ENCODE measurements at places on chromosomes 16 and 17.
A peak's percentile ranks its signal among the peaks of the same experiment; 100 is the strongest.

DNA sequence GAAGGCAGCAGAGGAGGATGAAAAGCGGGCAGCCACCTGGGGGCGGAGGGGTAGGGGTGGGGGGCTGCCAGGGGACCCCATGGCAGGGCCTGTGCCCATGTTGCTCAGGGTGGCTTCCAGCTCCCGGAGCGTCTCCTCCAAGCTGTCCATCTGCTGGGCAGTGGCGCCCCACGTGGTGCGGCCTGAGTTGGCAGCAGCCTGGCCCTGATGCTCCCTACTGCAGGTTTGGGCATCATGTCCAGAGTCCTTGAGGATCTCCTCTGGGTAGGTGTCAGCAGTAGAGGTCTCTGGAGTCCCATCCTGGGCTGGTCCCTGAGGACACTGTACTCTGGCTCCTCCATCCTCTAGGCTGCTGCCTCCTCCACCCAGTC lies 60.9 kb downstream of the SRCIN1 start:
- DNase-seq = no peak

DNA sequence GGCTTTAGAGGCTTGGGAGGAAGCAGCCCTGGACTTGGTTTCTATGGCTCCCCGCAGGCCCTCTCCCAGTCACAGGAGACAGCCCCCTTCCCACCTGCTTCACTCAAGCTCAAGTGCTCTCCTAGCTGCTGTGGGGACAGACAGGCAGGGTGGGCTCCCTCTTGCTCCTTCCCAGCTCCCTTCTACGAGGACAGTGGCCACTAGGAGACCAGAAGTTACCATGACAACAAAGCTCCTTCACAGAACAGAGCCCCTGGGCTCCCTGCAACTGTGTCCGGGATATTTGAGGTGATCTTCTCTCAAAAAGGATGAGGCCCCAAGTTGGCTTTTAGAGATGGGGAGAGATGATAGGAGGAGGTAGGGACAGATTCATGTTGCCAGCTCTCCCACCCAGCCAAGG lies 116.3 kb downstream of the AMFR start:
- no peak for DNase-seq

DNA sequence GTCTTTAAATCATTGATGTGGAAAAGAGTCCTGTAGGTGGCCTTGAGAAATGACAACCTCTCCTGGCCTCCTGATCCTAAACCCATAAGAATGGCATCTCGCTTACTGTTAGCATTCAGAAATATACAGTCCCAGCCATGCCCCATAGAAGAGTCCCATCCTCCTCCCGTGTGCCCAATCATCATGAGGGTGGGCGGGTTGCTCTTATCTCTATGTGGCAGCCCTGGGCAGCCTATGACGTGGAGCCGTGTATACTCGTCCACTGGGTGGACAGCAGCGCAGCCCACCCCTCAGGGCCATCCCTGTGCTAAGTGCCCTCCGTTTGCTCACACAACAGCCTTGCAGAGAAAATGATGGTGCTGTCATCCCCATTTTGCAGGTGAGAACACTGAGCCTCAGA lies 105.3 kb downstream of the AMFR start:
- DNase-seq = no peak

GRCh38 chr16:88558457-88559442 lies 11.5 kb upstream of the ZC3H18 start:
- DNase-seq = no peak

DNA sequence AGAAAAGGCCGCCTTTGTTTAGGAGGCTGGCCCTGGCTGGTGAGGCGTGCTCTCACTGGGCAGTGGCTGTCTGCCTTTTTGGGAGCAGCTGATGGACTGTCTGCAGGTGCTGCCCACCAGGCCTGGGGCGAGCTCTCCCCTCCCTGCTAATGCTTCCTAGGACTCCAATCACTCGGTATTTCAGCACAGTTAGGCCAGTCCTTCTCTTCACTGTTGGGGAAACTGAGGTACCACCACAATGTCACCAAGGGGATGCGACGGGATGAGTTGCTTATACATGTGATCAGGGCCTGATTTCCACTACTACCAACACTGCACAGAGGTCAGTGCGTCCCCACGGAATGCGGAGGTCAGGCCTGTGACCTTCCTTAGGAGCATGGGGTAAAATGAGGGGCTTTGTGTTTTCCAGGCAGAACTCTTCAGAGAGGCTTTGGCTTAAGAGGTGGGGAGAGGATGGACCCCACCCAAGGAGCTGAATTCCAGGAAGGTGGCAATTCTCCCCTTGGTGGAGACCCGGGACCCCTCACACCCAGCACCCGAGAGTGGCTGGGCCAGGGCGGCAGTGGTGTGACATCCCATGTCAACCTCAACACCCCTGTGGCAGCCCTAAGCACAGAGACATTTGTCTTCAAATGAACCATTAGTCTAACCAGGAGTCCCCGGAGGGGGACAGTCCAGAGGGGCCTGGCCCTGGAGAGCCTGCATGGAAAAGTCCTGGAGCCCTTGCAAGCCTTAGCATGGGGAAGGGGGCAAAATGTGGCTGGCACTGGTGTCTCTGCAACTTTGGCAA lies 86.4 kb downstream of the N4BP1 start:
- DNase-seq = no peak

GRCh38 chr17:60863892-60864707 lies 186.4 kb downstream of the BCAS3 start:
- no peak for DNase-seq

DNA sequence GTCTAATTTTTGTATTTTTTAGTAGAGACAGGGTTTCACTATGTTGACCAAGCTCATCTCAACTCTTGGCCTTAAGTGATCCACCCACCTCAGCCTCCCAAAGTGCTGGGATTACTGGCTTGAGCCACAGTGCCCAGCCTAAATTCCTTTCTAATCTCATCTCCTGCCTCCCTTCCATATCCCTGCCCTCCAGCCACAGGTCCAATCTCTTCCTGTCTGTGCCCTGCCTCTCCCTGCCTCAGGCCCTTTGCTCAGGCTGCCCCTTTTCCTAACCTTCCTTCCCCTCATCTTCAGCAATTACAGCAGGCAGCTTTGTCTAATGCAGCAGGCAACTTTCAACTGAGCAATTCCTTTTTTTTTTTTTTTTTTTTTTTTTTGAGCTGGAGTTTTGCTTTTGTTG lies 46.8 kb downstream of the CFAP20 start:
- DNase-seq = no peak

DNA sequence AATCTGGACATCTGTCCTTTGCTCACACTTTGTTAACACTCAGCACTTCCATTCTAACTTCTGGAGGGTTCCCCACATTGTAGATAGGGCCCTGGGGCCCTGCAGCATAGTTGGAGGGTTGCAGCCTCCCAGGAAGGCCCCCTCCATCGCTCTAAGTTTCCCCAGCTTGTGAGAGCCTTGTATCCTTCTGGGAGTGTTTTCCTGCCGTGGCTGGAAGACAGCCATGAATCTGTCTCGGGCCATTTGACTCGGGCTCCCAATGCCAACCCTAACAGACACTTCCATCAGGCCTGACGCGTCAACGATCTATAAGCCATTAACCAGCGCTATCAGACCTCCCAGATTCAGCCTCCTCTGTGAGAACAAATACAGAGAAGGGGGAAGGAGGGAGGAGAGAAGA lies 263.7 kb upstream of the RPL38 start:
- DNase-seq = no peak

DNA sequence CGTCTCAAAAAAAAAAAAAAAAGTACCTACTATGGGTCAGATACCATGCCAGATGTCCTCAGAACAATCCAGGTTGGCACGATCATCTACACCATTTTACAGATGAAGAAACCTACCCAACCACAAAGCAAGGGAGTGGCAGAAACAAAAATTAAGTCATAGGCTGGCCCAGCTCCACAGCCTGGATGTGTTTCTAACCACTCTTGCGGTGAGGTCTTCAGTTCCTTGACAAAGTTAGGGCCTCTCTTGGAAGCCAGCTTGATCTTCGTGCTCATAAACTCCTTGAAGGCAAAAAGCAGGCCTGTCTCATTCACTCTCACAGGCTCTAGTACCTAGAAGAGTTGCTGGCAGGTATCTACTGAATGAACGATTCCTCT lies 6.2 kb downstream of the GGA2 start:
- no peak for DNase-seq

DNA sequence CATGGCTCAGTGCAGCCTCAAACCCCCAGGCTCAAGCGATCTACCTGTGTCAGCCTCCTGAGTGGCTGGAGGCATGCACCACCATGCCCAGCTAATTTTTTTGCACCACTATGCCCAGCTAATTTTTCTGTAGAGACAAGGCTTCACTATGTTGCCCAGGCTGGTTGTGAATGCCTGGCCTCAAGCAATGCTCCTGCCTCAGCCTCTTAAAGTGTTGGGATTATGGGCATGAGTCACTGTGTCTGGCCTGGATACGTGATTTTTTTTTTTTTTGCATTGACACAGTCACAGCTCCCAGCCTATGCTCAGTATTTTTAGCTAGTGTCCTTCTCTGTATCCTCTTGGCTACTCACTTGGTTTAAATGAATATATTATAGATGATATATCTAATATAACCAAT lies 377.0 kb upstream of the TNRC6C start:
- no peak for DNase-seq

DNA sequence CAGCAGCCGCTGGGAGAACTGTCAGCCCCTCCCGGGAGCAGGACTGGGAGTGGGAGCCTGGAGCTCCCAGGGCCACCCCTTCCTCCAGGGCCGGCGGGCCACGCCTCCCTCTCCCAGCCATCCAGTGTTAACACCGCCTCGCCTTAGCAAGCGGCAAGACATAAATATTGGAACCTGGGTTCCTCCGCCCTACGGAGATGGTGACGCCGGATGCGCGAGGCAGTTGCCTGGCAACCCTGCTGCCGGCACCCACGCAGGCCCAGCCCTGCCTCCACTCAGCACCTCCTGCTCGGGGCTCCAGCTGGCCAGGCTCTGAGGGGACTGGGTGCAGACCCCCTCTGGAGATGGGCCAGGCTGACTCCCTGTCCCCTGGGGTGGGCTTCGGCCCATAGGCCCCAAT lies 27.4 kb upstream of the CACNA1H start:
- peak; percentile 8 for DNase-seq

DNA sequence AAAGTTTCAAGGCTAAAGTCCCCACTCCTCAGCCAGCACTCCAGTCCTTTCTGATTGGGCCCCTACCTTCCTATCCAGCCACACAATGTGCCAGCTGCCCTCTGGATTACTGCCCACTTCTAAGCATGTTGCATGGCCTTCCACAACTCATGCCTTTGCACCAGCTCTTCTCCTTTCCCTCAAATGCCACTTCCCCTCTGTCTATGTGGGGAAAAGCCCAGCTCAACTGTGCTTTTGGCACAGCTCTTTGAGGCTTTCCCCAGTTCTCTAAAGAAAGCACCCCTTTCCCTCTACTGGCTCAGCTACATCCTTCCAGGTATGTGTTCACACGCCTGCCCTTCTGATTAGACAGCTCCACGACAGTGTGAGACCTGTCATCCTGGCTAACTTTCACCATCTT lies 18.5 kb downstream of the GTF3C1 start:
- DNase-seq = no peak

GRCh38 chr17:16994631-16995030 lies 22.7 kb upstream of the TNFRSF13B start:
- DNase-seq = no peak
